Stimulated activated CD8-positive, alpha-beta memory T cell treated with anti-CD3 and anti-CD28 coated beads, Interleukin-4, amount 100 ng/mL, for 48 hours (primary cell): ENCODE measurements at places on chromosomes 5 and 9.

GRCh38 chr9:33856247-33856646 is 39.3 kb downstream of the UBE2R2 start:
- no peak for DNase-seq

DNA sequence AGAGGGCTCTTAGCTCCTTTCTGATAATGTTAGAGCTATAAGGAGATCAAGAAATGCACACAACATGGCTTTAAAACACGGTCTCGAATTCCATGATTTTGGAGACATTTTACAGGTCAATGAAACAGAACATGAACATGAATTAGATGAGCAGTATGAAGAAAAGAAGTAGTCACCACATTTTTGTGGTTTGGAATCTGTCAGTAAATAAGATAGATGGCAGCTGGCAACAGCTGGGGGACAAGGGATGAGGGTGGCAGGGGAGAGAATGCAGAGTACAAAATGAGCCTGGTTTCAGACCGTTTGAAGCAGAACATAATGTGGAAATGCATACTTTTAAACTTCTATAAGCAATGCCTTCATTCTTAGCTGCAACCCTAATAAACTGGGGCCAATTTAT is 107.1 kb downstream of the OXCT1 start:
- DNase-seq: no peak

DNA sequence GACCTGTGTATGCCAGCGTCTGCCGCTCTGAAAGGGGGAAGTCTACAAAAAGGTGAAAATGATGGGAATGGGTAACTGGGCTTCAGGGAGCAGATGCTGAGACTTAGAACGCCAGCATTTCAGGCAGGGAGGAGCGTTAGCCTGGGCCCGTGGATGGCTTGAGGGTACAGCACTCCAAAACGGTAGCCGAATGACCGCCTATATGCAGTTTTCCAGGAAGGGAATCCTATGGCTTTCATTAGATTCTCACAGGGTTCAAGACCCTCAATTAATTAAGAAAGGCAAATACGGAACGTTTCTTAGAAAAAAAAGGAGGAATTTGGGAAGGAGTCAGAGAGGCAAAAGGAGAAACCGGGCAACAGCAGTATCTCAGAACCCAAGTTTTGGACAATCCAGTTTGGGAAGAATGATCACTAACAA is 639 bp downstream of the AMACR start:
- no peak for DNase-seq

- DNase-seq: no peak
These were observed 1.8 kb upstream of the PROB1 start for GRCh38 chr5:139396691-139397090.

- DNase-seq: no peak
These were observed 27.8 kb downstream of the CSF1R start for GRCh38 chr5:150058480-150059126.

GRCh38 chr5:21688655-21689054 is 1164.5 kb downstream of the CDH12 start:
- no peak for DNase-seq
